Endothelial cell of umbilical vein (primary cell): ENCODE measurements at places on chromosomes 4 and X. TPM values are rescaled to one million over a fixed set of nuclear protein-coding genes. Genes with fewer than 3 reads are reported as not detected.

GAGE2A gene
- not detected in 2 replicates for total RNA-seq

ETNPPL gene
- not detected in 2 replicates for total RNA-seq

NPFFR2 gene
- 0.23 TPM in 1 of 2 replicates, not detected in the other for total RNA-seq

- H3K27ac ChIP-seq, result no peak overlapping the region
- no peaks in the 10 kb centered on the region for H3K36me3 ChIP-seq
- H3K4me1 ChIP-seq, result peaks cover 18% of the 10 kb centered on the region
- no peaks in the 10 kb centered on the region for H3K27me3 ChIP-seq
- no peak for DNase-seq
Measured at GRCh38 chrX:97538745-97539144, 655.0 kb downstream of the RPA4 start.

- H3K4me3 ChIP-seq, result no peak overlapping the region
Measured at GRCh38 chr4:13218326-13218958, 265.7 kb downstream of the RAB28 start.

DNA sequence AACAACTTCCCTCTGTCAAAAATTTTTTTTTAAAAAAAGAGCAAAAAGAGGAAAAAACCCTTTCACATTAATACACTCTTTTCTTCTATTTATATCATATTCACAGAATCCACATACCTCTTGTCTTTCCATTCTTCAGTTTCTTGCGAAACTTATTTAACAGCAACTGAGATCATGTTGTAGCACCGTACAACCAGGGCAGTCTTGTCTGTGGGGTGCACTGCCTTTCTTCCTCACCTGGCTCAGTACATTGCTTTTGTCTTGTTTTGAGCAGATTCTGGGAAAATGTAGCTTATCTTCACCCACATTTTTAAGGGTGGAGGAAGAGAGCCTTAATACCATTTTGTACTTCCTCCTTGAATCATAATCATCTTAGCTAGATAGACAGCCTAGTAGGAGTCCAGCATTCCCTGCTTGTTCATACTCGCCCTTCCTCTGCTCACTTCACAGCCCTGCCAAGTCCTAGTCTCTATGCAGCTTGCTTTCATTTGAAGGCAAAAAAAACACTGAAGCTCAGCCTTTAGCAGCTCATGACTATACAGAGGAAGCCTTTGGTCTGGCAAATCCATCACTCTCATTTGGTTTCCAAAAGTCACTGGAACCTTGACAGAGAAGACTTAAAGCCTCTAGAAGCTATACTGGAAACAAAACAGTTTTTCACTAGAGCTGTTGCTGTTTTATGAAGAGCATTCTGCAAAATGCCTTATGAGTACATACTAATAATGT, 140.6 kb upstream of the BANK1 start:
- no peaks in the 10 kb centered on the region for H3K27me3 ChIP-seq
- no peak overlapping the region for H3K4me3 ChIP-seq
- no peak overlapping the region for H3K27ac ChIP-seq
- no peak for DNase-seq
